PC-3 (cell line): ENCODE measurements at places on chromosomes 13 and 19. TPM values are rescaled to one million over a fixed set of nuclear protein-coding genes. Genes with fewer than 3 reads are reported as not detected.

The ERICH4 gene
- not detected in 2 replicates for total RNA-seq

The ZNF91 gene
- total RNA-seq = 18.7 and 22.2 TPM in 2 replicates

The MBD3L2B gene
- total RNA-seq = not detected in 2 replicates

The C1QTNF9 gene
- 0.11 TPM in 1 of 2 replicates, not detected in the other for total RNA-seq

The CEACAM4 gene
- total RNA-seq = not detected in 2 replicates

DNA sequence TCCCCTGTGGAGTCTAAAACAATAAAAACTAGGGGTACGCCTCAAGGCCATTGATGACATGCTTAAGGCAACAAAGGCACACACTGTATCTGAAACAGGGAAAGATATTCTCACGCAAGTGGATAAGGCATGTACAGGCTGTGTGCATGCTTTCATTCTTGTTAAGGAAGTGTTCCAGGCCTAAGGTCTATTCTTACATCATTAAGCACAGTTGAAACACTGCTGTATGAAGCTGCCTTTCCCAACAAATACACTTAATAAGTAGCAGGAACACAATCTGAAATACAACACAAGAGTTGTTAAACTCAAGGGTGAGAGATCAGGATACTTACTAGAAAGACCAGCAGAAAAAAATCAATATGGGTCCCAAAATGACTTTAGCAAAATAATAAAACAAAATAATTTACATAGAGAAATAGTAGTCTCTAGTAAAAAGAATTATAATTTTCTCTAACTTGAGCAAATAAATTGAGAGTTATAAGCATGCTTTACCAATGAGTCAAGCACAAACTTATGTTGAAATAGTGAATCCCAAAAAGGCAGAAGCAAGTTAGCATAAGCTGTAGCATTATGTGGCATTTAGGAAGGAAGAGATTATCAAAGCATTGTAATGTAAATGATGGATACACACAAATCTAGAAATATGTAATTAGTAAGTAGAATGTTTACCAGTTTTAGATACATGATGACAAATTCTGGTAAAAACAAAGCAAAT is 796.9 kb downstream of the SLITRK1 start:
- no peaks in the 10 kb centered on the region for H3K36me3 ChIP-seq
- peak; percentile 50 for DNase-seq
- no peak overlapping the region for H3K27ac ChIP-seq
- no peaks in the 10 kb centered on the region for H3K27me3 ChIP-seq

DNA sequence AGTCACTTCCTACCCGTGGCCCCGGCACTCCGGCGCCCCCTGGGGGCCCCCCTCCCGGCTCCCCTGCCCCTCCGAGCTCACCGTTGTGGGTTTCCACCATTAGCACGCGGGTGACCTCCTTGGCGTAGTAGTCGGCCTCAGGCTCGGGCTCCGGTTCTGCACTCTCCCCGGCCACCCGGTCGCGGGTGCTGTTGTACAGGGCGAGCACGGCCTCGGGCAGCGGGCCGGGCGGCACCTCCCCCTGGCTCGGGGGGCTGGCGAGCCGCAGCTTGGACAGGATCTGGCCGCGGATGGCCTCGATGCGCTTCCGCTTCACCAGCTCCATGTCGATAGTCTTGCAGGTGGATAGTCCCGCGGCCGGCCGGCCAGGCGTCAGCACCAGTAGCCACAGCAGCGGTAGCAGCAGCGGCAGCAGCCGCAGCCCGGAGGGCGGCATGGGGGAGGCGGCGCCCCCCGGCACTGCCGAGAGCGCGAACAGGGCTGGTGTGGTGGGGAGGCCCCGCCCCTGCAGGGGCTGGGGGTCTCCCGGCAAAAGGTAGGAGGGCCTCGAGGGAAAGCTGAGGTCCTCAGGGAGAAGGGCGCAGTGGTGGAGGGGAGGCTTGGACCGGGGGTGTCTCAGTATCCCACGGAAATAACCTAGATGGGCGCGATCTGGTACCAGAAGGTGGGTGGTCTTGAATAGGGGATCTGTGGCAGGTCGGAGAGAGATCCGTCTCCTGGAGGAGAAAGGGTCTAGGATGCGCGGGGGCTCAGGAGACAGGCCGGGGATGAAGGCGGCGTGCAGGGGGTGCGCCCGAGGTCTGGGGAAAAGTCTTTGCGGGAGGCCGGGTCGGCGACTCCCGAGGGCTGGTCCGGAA is 885 bp downstream of the TGFB1 start:
- no peaks in the 10 kb centered on the region for H3K27me3 ChIP-seq
- H3K27ac ChIP-seq = no peak overlapping the region
- no peaks in the 10 kb centered on the region for H3K36me3 ChIP-seq
- DNase-seq = peak; percentile 49

DNA sequence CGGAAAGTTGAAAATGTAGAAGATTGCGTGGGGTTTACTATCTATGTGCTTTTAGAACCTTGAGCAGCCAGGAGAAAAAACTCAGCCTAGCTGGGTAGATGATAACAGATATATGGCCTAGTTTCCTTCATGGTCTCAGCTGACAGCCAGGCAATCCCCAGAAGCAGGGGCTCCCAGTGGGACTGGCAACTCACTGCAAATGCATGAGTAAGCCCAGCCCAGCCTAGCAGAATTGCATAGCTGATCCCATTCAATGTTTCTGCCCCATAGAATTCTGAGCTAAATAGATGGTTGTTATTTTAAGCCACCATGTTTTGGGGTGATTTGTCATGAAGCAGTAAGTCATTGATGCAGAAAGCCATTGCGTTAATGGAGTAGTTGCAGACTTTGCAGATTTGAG is 108.5 kb downstream of the ERCC5 start:
- no peaks in the 10 kb centered on the region for H3K36me3 ChIP-seq
- no peak for DNase-seq
- no peak overlapping the region for H3K4me3 ChIP-seq
- H3K27ac ChIP-seq = no peak overlapping the region
- H3K27me3 ChIP-seq = peaks cover 45% of the 10 kb centered on the region

DNA sequence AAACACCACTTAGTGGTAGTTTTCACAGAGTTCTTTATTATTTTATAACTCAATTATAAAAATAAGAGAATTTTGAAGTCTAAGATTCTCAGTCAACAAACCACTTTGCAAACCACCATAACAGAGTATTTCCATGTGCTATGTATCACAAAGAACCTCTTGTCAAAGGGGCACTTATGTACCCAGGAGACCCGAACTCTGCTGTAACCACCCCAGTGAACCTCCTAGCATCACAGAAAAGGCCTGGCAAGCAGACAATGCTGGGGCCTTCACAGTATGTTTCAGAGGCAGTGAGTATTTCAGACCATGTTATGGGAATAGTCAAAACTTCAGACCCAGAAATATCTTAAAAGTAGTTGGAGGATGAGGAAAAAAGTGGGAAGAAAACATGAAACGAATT is 714.1 kb downstream of the EFNB2 start:
- no peaks in the 10 kb centered on the region for H3K27me3 ChIP-seq
- H3K4me3 ChIP-seq = no peak overlapping the region
- DNase-seq = no peak
- no peaks in the 10 kb centered on the region for H3K36me3 ChIP-seq

GRCh38 chr13:30877335-30877734 is 28.7 kb upstream of the MEDAG start:
- H3K4me3 ChIP-seq = no peak overlapping the region
- peaks cover 13% of the 10 kb centered on the region for H3K4me1 ChIP-seq
- no peak for DNase-seq
- no peaks in the 10 kb centered on the region for H3K36me3 ChIP-seq
- no peak overlapping the region for H3K27ac ChIP-seq
- no peaks in the 10 kb centered on the region for H3K27me3 ChIP-seq

- peak; percentile 87 for DNase-seq
- H3K4me1 ChIP-seq = peaks cover 38% of the 10 kb centered on the region
- H3K4me3 ChIP-seq = peak overlapping the region; percentile 58
- peak overlapping the region; percentile 50 for H3K27ac ChIP-seq
These were observed 1.9 kb downstream of the RRAS start for GRCh38 chr19:49637821-49638738.

DNA sequence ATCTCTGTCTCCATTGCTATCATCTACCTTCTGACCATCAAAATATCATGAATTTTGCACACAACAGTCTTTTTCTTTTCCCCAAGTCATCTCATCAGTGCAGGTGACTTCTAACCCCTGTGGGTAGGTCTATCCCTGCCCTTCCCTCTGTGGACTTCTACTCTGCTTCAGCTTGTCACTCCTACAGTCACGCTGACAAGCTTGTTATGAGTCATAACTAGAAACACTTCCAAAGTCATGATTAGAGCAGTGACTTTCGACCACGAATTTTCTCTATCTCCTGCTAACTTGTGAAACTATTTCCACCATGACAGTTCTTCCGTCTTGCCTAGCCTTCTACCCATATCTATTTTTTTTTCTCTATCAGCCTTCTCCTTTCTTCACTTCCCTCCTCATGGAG is 343.7 kb upstream of the ARGLU1 start:
- H3K36me3 ChIP-seq = no peaks in the 10 kb centered on the region
- H3K4me3 ChIP-seq = no peak overlapping the region
- peaks cover 36% of the 10 kb centered on the region; the same call in 1 of the 2 replicates for H3K27me3 ChIP-seq
- no peak for DNase-seq

DNA sequence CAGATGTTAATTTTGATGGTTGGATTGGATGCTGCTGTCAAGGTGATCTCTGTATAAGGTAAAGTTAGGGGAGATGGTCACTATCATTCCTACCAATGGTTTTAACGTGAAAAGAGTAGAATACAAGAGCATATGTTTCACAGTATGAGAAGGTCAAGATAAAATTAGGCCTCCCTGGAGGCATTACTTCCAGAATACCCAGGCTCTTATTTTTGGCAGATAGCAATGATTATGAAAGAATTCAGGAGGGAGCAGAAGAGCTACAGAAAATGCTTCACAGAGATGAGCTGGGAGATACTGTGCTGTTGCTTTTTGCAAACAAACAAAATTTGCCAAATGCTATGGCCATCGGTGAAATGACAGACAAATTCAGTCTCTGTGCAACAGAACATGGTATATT is 547.5 kb upstream of the SPRY2 start:
- no peak overlapping the region for H3K27ac ChIP-seq
- DNase-seq = no peak

DNA sequence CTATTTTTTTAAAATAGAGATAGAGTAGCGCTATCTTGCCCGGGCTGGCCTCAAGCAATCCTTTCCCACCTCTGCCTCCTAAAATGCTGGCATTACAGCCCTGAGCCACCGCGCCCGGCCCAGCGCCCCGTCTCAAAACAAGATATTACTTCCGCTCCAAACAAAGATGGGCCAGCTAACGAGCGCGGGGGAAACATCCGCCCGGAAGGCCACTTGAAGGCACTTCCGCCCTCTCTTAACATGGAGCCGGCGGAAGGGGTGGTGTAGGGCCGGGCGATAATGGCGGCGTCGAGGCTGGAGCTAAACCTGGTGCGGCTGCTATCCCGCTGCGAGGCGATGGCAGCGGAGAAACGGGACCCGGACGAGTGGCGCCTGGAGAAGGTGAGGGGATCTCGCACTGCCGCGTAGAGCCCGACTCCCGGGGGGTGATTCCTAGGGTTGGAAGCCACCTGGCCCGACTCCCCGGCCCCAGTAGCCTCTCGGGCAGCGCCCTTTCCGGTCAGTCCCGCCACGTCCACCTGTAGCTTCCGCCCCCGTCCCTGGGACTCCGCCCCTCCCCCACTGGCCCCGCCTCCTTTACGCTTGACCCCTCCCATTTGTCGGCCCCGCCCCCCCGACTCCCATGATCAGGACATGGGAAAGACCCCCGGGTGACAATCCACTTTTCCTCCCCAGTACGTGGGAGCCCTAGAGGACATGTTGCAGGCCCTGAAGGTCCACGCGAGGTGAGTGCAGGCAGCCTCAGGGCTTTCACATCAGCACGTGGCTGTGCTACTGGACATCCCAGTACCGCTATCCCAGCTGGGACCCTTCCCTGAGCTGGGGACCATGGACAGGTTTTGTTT is at the start of gene USE1:
TSS of gene USE1 (plus strand) at position 231 of the 845 bp plus-strand sequence. CDS start at position 280, 49 bp downstream.
- peaks cover 8% of the 10 kb centered on the region; the same call in 1 of the 2 replicates for H3K36me3 ChIP-seq
- peak within 1 kb of the TSS; percentile 88 for H3K4me3 ChIP-seq
- H3K27me3 ChIP-seq = no peaks in the 10 kb centered on the region

- DNase-seq = no peak
- H3K27ac ChIP-seq = no peak overlapping the region
- H3K36me3 ChIP-seq = no peaks in the 10 kb centered on the region
- peaks cover 8% of the 10 kb centered on the region; the same call in 1 of the 2 replicates for H3K27me3 ChIP-seq
- no peak overlapping the region for H3K4me3 ChIP-seq
These were observed 233.1 kb downstream of the POU4F1 start for GRCh38 chr13:78370231-78370630.

DNA sequence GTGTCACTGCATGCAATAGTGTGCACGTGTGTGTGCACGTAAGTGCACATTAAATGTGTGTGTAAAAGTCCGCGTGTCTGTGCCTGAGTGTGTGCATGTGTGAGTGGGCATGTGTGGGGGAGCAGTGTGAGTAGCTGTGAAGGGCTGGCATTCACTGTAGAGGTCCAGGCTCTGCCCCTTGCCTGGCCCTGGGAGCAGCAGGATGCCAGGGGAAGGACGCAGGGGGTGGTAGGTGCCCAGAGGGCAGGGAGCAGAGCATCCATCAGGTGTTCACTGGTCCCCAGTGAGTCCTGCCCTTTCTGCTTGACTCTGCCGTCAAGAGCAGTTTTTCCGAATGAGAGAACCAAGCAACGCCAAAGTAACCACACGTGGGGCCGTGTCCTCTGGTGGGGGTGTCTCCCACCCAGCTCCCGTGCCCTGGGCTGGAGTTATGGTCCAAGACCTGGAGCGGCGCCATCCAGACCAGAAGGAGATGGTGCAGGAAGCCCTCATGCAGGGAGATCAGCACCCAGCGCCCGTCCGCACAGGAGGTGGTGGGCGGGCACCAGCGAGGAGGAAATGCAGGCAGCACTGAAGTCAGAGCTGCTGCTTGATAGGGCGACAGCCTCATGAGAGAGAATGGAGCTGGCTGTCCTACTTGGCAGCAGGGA is 68.5 kb downstream of the TEX29 start:
- H3K36me3 ChIP-seq = no peaks in the 10 kb centered on the region
- no peaks in the 10 kb centered on the region for H3K4me1 ChIP-seq
- DNase-seq = no peak
- H3K27ac ChIP-seq = no peak overlapping the region
- peaks cover 23% of the 10 kb centered on the region for H3K27me3 ChIP-seq

DNA sequence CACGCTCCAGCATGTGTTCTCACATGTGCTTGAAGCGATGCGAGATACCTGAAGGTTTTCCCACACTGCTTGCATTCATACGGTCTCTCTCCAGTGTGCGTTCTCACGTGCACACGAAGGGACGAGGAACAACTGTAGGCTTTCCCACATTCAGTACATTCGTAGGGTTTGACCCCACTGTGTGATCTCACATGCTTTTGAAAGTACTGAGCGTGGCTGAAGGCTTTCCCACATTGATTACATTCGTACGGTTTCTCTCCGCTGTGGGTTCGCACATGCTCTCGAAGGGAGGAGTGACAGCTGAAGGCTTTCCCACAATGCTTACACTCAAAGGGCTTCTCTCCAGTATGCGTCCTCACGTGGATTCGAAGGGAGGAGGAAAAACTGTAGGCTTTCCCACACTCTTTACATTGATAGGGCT is 11.3 kb downstream of the ZNF77 start:
- no peak overlapping the region; the same call in 1 of the 2 replicates for H3K4me3 ChIP-seq
- H3K36me3 ChIP-seq = peaks cover 46% of the 10 kb centered on the region
- H3K4me1 ChIP-seq = no peaks in the 10 kb centered on the region
- H3K27me3 ChIP-seq = no peaks in the 10 kb centered on the region
- H3K27ac ChIP-seq = no peak overlapping the region

GRCh38 chr19:49393881-49394280 is 5.8 kb downstream of the KASH5 start:
- H3K27me3 ChIP-seq = no peaks in the 10 kb centered on the region
- H3K4me3 ChIP-seq = no peak overlapping the region
- H3K4me1 ChIP-seq = 0 out of 2 replicates have a peak, but pooled peaks cover 3% of the 10 kb centered on the region
- H3K27ac ChIP-seq = no peak overlapping the region
